ENCODE measurements at places on chromosomes 16 and 17.

DNA sequence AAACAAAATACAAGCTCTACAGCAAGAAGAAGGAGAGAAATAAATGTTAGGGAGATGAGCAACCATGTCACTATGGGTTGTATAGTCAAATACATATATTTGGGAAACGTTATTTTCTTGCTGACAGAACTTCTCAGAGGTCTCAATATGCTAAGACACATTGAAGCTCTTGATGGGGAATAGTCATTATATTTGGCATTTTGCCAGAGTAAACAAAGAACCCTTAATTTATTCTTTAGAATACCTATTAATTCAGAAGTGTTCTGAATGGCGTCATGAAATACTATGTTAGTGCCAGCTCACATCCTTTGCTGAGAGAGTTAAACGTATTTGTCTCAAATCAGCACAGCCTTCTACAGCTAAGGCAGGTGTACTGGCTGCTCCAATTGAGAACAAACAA, 458.9 kb downstream of the CDH13 start:
- no peak for DNase-seq

DNA sequence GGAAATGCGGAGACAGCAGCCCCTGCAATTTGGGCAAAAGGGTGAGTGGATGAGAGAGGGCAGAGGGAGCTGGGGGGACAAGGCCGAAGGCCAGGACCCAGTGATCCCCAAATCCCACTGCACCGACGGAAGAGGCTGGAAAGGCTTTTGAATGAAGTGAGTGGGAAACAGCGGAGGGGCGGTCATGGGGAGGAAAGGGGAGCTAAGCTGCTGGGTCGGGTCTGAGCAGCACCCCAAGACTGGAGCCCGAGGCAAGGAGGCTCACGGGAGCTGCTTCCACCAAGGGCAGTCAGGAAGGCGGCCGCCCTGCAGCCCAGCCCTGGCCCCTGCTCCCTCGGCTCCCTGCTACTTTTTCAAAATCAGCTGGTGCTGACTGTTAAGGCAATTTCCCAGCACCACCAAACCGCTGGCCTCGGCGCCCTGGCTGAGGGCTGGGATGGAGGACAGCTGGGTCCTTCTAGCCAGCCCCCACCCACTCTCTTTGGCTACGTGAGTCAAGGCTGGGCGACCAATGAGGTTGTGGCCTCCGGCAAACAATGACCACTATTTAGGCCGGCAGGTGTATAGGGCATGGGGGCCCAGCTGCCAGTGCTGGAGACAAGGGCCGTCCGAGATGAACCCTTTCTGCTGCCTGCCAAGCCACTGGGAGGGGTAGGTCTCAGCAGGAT, 507 bp downstream of the SERPINF1 start:
- DNase-seq: no peak

- no peak for DNase-seq
Measured at GRCh38 chr16:12998361-12999085, 97.1 kb downstream of the SHISA9 start.

DNA sequence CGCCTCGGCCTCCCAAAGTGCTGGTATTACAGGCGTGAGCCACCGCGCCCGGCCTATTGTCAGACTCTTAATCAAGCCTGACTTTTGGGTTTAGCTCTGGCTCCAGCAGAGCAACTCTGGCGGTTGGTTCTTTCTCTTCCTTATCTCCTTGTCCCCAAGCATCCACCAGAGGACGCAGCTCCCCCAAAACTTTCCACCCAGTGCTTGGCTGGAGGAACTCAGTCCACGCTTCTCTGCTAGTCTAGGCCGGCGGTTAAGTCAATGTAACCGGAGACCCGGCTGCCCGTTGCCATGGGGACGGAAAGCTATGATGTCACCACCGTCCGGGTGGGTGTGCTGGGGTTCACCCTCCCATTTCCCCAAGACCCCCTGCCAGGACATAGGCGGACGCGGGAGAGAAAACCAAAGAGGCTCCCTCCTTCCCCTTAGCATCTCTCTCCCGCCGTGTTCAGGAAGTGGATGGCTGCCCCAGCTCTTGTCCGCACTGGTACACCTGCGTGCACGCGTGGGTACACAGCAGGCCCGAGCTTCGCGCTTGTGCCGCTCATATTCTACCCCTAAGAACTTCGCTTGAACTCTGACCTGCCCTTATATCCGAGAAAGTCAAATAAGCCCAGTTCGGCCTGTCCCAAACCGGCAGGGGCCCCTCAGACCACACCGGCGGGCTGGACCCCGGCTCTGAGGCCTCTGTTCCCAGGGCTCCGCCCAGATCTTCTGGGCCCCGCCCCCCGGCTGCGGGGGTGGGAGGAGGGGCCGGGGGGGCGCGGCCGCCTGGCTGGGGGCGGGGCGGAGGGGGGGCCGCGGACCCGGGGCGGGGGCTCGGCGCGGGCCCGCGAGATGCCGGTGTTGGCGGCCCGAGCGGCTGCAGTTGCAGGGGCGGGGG, at the start of gene RND2:
RND2 (plus strand) TSS at position 825 of the 883 bp plus-strand sequence. CDS start 117 bp downstream, outside the sequence.
- peak; percentile 90 for DNase-seq

GRCh38 chr16:51696376-51696775, 545.3 kb upstream of the SALL1 start:
- DNase-seq: no peak

- no peak for DNase-seq
Measured at GRCh38 chr17:50447870-50448595, 20.6 kb downstream of the CHAD start.

DNA sequence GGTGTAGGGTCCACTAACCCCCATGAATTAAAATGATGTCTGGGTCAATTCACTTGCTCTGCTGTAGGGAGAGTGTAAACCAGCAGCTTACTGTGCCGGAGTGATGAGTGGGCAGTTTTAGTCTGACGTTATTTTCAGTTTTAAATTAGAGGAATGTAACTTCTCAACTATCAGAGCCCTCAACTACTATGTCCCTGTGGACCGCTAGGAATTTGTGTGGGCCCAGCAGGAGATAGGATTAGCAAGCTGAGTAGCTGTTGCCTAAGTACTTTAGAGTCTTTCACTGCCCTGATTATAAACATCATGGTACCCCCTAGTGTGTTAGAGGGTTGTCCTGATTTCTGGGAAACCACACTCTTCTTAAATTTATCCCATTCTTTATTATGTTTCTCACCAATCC, 11.4 kb downstream of the MARVELD3 start:
- no peak for DNase-seq

- no peak for DNase-seq
Measured at GRCh38 chr16:3118204-3118790, 5.9 kb downstream of the ZNF205 start.

Data from midbrain (tissue), 1 donor.